Retinal pigment epithelial cell (primary cell): ENCODE measurements at places on chromosomes 5 and 9.
A peak's percentile ranks its signal among the peaks of the same experiment; 100 is the strongest.

DNA sequence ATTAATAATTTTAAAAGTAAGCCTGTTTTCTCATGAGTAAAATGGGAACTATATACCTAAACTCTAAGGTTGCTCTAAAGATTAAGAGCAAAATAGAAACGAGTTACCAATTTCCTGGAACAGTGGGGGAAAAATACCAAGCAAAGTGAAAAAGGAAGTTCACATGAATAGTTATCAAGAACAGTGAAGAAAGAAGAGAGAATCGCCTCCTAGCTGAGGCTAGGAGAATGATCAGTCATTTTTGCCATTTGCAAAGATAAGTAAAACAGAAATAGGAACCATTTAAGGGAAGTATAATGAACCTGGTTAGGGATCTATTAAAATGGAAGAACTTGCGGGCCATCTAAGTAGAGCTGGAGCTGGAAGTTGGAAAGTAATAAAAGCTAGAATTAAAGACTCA lies 50.7 kb downstream of the P4HA2 start:
- no peak for DNase-seq

DNA sequence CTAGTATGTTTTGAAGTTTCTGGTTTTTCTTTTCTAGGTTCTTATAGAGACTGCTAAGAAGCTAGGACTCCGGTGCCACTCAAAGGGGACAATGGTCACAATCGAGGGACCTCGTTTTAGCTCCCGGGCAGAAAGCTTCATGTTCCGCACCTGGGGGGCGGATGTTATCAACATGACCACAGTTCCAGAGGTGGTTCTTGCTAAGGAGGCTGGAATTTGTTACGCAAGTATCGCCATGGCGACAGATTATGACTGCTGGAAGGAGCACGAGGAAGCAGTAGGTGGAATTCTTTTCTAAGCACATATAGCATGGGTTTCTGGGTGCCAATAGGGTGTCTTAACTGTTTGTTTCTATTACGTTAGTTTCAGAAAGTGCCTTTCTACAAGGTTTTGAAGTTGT lies 52.2 kb downstream of the MTAP start:
- DNase-seq: peak; percentile 95

DNA sequence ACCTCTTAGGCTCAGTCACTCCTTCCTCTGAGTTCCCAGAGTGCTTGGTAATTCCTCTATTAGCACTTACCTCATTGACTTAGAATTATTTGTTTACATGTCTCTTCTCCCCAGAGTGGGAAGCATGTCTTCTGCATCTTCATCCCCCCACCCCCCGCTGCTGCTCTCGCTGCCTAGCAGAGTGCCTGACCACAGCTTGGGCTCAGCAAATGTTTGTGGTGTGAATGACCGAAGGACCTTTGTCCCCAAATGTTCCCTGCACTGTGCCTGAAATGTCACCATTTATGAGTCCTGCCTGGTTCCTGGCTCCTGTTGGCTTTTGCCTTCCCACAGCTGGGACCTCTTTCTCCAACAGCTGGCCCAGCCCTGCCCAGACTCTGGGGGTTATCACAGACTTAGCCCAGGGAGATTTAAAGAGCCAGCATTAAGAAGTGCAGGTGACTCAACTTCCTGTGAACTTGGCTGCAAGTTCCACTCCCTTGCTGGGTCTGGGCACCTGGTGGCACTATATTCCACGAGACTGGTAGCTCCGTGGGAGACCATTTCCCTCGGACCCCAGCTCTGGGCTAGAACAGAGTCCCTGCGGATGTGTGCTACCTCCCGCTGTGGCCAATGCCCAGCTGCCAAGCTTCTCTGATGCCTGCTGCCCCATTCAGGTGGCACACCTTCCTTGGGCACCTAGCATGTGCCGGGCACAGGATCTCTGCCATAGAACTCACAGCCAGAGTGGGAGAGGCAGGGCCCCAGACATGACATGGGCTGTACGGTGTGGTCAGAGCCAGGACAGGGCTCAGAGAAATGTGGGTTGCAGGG lies 1.8 kb upstream of the HMCN2 start:
- no peak for DNase-seq

DNA sequence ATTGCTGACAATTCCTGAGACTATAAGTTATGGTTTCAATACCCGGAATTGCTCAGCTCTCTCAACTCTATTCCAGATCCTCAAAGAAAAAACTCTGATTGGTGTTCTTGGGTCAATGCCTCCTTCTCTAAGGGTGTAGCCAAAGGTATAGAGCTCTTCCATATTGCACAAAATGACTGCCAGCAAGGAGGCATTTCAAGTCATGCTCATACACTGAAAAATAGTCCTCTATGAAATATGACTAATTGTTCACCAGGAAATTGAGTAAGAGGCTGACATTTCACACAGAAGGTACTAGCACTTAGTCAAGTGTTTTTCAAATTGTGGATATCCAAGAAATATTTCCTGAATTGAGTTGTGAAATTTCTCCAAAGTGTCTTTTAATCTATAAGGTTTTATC lies 111.1 kb upstream of the KLF9 start:
- DNase-seq: no peak

DNA sequence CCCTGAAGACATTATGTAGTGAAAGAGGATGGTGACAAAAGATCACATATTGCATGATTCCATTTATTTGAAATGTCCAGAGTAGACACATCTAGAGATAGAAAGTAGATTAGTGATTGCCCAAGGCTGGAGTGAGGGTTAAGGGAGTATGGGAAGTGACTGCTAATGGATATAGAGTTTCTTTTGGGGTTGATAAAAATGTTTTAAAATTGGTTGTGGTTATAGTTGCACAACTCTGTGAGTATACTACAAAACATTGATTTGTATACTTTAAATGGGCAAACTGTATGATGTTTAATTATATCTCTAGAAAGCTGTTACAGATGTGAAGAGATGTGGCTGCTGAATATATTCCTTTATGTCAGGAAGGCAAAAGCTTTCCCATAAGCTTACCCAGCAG lies 202.8 kb downstream of the CCDC171 start:
- no peak for DNase-seq

GRCh38 chr5:3650320-3650719 lies 54.7 kb downstream of the IRX1 start:
- no peak for DNase-seq

DNA sequence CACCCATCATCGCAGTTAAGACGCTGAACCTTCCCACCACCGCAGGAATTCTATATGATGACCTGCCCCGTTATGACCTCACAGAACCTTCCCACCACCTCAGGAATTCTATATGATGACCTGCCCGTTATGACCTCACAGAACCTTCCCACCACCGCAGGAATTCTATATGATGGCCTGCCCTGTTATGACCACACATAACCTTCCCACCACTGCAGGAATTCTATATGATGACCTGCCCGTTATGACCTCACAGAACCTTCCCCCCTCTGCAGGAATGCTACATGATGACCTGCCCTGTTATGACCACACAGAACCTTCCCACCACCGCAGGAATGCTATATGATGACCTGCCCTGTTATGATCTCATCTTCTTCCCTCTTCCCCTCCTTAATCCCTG lies 64.3 kb downstream of the IRX1 start:
- DNase-seq: no peak

GRCh38 chr9:73162987-73163768 lies 11.5 kb downstream of the ANXA1 start:
- no peak for DNase-seq

DNA sequence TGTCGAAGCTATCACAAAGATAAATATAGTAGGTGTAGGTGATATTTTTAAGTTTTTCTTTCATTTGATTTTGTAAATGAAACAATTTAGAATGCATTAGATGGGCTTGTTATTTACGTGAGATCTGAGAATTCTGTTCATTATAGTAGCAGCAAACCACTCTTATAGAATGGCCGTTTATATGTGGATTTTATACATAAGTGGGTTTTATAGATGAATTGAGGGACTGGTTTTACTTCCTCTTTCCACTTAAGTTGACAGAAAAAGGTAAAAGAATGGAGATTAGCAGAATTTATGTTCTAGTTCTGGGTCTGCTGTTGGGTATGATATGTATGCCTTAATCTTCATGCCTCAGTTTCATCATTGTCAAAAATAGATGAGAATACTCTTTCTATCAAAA lies 5.6 kb downstream of the RMI1 start:
- no peak for DNase-seq

GRCh38 chr9:79026316-79026715 lies 545.4 kb upstream of the TLE4 start:
- DNase-seq: no peak

GRCh38 chr9:76932757-76933156 lies 26.8 kb upstream of the PRUNE2 start:
- DNase-seq: no peak

DNA sequence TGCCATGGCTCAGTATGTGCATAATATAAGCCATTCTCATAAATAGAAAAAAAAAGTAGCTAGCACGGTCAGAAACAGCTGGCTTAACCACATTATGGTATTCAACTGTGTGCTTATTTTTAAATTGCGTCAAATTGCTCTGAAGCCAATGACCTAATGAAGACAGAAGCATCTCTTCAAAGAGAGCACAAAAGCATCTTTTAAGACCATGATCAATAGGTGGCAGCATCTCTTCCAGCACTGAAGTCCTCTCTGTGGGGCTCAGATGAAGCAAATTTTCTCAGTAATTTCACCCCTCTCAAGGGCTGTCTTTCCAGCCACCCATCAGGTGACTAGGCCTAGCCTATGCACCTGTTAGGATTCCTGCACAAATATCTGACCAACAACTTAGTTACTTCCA lies 251.4 kb downstream of the GLIS3 start:
- no peak for DNase-seq

DNA sequence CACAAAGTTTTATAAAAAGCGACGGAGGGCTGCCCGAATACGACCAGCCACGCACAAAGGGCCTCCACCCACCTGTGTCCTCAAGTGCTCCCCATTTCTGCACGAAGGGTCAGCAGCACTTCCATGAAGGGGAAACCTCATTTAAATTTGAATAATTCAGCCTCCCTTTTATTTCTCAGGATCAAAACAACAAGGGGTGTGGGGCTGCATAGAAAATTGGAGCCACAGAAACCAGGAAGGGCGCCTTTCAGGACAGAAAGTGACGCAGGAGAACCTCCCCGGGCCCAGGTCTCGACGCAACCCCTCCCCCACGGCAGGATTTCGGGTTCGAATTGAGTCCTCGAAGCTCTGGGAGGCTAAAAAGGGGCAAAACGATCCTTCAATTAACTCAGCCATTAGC lies 2.1 kb downstream of the NRARP start:
- no peak for DNase-seq

DNA sequence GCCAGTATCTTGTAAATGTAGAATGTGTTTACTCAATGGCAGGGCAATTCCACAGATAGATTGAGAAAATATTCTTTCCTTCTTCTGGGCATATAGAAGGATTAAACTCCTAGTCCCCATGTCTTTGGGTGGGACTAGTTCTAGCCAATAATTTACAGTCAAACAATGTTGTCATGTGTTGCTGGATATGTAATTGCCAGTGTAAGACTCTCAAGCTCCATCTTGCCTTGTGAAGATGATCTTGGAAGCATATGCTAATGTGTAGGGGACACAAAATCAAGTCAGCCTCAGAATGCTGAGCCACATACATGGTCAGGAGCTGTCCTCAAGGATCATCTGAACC lies 386.9 kb downstream of the CETN3 start:
- no peak for DNase-seq
